ENCODE measurements at places on chromosomes 1 and 21. TPM values are rescaled to one million over a fixed set of nuclear protein-coding genes. Genes with fewer than 3 reads are reported as not detected.

Gene CRB1
- total RNA-seq, result 0.15 TPM

Gene CD1C
- total RNA-seq, result not detected

Gene LENEP
- total RNA-seq, result not detected

- no peak for DNase-seq
These were observed 114.1 kb downstream of the CSMD2 start for GRCh38 chr1:34050709-34051485.

GRCh38 chr1:40270152-40270834 is 12.3 kb downstream of the ZMPSTE24 start:
- DNase-seq, result no peak

GRCh38 chr1:72547412-72547811 is 265.1 kb upstream of the NEGR1 start:
- no peak for DNase-seq

- DNase-seq, result no peak
These were observed 854 bp downstream of the CNTN2 start for GRCh38 chr1:205043866-205044265.

Gene DMRTA2
- total RNA-seq, result not detected

Data from glomerular endothelial cell (primary cell).